Upper lobe of right lung (tissue), 1 donor: ENCODE measurements at places on chromosomes 11 and 22. TPM values are rescaled to one million over a fixed set of nuclear protein-coding genes. Genes with fewer than 3 reads are reported as not detected.

DNA sequence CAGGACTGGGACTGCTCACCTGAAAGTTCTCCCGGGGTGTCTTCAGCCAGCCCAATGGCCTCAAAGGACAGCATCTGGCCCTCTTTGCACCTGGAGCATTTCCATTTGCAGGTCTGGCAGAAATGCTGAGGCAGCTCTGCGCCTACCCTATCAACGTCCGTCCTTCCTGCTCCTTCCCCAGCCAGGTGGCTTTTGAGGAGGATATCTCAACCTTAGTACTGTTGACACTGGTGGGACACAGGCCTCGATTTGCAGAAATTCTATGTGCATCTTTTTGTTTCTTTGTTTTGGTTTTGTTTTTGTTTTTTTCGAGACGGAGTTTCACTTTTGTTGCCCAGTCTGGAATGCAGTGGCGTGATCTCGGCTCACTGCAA is 5.0 kb downstream of the MOGAT2 start:
- no peak for DNase-seq
- no peaks in the 10 kb centered on the region for H3K36me3 ChIP-seq
- no peaks in the 10 kb centered on the region for H3K27me3 ChIP-seq
- no peaks in the 10 kb centered on the region for H3K4me1 ChIP-seq

GRCh38 chr22:33325232-33326004 is 267.2 kb upstream of the SYN3 start:
- DNase-seq: no peak
- no peaks in the 10 kb centered on the region for H3K27me3 ChIP-seq
- H3K4me1 ChIP-seq: no peaks in the 10 kb centered on the region
- H3K36me3 ChIP-seq: no peaks in the 10 kb centered on the region

- H3K4me1 ChIP-seq: peaks cover 11% of the 10 kb centered on the region
- H3K27ac ChIP-seq: no peak overlapping the region
- DNase-seq: no peak
- H3K36me3 ChIP-seq: no peaks in the 10 kb centered on the region
- no peak overlapping the region for H3K4me3 ChIP-seq
Observed at GRCh38 chr11:86978247-86978646, 23.1 kb upstream of the FZD4 start.

DNA sequence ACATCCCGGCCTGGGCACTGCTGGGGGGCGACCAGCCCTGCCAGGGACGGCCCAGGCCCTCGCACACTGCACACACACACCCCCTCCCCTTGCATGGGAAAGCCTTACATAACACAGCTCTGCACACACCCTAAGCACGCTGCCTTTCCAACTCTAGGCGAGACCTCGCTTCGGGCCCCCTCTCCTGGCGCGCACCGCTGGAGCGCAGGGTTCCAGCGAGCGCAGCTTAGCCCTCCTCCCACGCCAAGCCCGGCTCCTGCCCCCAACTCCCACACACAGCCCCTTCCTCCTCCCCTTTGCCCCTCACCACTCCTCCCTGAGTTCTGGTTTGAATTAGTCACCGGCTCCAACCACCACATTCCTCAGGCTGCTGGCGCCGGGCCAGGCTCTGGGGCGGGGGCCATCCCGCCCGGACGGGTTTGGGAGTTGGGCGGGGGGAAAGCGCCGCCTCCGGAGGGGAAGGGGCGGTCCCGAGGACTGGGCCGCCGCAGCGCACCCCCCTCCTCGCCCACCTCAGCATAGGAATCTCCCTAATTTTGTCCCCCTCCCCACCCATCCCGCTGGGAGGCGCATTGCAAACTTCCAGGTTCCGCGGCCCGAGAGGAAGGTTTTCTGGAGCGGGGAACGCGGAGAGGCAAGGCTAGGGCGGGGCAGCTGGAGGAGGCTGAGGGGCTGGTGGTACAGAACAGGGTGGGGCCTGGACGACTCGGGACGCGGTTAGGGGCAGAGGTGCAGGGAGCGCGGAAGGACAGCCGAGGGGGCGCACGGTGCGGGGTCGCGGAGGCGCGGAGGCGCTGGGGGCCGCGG is 966 bp downstream of the AHNAK start:
- H3K4me3 ChIP-seq: peak overlapping the region; percentile 85
- H3K27me3 ChIP-seq: no peaks in the 10 kb centered on the region
- peaks cover 72% of the 10 kb centered on the region for H3K4me1 ChIP-seq

DNA sequence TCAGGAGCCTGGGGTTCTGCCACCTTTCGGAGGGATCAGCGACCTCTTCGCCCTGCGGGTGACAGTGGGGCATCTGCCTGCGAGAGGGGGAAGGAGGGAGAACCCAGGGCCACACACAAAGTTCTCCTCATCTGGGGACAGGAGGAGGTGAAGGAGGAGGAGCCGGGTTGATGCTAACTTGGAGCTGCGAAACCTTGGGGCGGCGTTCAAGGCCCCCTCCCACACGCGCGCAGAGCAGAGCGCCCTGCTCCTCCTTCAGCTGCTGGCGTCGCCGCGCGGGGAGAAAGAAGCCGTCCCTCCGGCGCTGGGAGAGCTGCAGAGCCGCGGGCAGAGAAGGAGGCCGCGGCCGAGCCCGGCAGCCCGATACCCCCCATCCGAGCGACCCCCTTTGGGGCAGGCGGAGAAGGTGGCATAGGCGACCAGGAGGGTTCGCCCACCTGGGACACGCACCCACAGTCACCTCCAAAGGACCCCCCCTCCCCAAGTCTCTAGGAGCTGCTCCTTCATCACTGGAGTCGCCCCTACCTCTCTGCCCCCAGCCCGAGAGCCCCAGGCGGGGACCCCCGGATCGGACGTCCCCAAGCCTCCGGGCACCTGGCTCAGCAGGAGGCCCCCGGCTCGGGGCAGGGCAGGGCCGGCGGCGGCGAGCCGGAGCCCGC is at the start of gene RASD2:
TSS of gene RASD2 (plus strand) at position 237 of the 659 bp plus-strand sequence. CDS start 5,979 bp downstream, outside the sequence.
- peaks cover 9% of the 10 kb centered on the region for H3K4me1 ChIP-seq
- H3K4me3 ChIP-seq: peak within 1 kb of the TSS; percentile 56
- H3K36me3 ChIP-seq: no peaks in the 10 kb centered on the region
- no peak for DNase-seq
- peaks cover 19% of the 10 kb centered on the region for H3K27me3 ChIP-seq

- H3K4me1 ChIP-seq: no peaks in the 10 kb centered on the region
- no peak overlapping the region for H3K4me3 ChIP-seq
- H3K36me3 ChIP-seq: no peaks in the 10 kb centered on the region
- DNase-seq: no peak
- no peak overlapping the region for H3K27ac ChIP-seq
Observed at GRCh38 chr11:11171854-11172253, 181.2 kb downstream of the CSNK2A3 start.

DNA sequence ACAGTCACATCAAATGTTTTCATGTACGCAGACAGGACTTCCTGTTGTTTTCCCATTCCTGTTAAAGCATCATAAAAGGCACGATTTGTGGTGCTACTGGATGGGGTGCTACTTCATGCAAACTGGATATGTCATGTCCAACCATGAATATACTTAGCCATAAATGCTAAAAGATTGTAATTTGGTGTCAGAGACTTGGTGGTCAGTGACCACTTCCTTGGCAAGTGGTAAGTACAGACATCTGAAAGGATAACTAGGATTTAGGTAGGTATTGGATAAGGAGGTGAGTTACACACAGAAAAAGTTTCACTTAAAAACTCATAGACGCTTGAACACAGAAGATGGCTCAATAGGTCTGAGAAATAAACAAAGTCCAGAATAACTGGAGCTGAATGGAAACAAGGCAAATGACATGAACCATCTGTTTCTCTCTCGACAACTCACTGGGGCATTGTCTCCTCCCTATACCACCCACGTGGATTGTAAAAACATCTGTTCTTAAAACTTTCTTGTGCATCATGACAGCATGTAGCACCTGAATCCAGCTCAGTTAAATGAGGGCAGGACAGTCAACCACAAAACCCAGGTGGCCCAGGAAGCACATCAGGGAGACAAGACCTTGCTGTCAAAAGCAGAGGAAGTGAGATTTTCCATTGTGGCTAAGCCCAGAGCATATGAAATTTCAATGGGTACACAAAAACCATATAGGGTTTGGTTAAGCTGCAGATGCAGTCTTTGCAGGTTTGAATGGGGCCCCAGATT is 22.1 kb upstream of the IGLL5 start:
- no peak overlapping the region for H3K4me3 ChIP-seq
- no peaks in the 10 kb centered on the region for H3K4me1 ChIP-seq
- no peaks in the 10 kb centered on the region for H3K36me3 ChIP-seq
- DNase-seq: no peak
- H3K27ac ChIP-seq: no peak overlapping the region
- H3K27me3 ChIP-seq: peaks cover 12% of the 10 kb centered on the region

GRCh38 chr22:50111056-50111455 is 21.2 kb downstream of the MOV10L1 start:
- no peak overlapping the region for H3K27ac ChIP-seq
- no peaks in the 10 kb centered on the region for H3K27me3 ChIP-seq
- H3K4me3 ChIP-seq: no peak overlapping the region
- H3K4me1 ChIP-seq: no peaks in the 10 kb centered on the region
- no peaks in the 10 kb centered on the region for H3K36me3 ChIP-seq

DNA sequence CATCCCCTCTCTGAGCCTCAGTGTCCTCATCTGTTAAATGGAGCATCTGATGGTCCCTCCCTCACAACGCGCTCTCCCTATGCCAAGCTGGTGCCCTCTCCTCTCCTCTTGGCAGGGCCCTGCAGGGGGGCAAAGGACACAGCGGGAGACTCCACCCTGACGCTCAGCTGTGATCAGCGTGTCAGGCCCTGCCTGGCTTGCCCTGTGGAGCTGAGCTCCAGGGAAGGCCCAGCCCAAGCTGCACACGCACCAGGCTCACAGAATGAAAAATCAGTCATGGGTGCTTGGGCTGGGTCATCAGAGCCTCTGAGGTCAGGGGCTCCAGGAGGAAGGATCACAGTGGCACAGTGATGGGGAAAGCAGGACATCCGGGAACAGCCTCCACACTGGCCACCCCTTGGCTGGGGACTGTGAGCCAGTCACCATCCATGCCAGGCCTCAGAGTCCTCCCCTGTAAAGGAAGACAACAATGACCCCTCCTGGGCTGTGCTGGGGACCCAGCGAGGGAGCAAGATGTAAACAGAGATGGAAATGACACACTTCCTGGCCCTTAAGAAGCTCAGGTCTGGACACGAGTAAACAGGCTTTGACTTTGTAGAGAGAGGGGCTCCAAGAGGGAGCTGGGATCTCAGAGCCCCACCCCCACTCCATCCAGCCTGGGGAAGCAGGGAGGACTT is 36.6 kb downstream of the RPL3 start:
- H3K36me3 ChIP-seq: no peaks in the 10 kb centered on the region
- no peak for DNase-seq
- peak overlapping the region; percentile 82 for H3K27ac ChIP-seq

- no peak overlapping the region for H3K4me3 ChIP-seq
- DNase-seq: no peak
- H3K36me3 ChIP-seq: no peaks in the 10 kb centered on the region
- H3K27me3 ChIP-seq: no peaks in the 10 kb centered on the region
Observed at GRCh38 chr11:27443227-27443626, 29.4 kb downstream of the LGR4 start.

DNA sequence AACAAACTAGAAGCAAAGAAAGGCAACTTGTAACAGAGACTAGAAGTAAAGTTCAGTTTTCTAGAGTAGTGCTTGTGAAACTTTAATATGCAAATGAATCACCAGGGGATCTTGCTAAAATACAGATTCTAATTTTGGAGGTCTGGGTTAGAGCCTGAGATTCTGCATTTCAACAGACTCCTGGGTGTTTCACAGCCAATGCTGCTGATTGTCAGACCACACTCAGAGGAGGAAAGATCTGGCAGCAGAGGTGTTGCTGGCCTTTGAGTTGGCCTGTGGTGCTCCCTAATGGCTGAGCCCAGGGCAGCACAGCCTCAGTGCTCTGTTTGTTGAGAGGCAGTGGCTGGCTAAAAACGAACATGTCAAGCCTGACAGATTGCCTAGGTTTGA is 5.4 kb downstream of the CRY2 start:
- peaks cover 90% of the 10 kb centered on the region for H3K4me1 ChIP-seq
- H3K36me3 ChIP-seq: peaks cover 25% of the 10 kb centered on the region
- DNase-seq: no peak
- H3K27ac ChIP-seq: no peak overlapping the region

The MUC5B gene
- 1.2 TPM for total RNA-seq

The BIRC2 gene
- total RNA-seq: 44.1 TPM

The WT1 gene
- total RNA-seq: 1.5 TPM

The HTATIP2 gene
- total RNA-seq: 59.9 TPM

The THY1 gene
- 7.8 TPM for total RNA-seq

The SGSM1 gene
- total RNA-seq: 3.8 TPM

The SF3A1 gene
- 164 TPM for total RNA-seq

The CCDC188 gene
- 1.6 TPM for total RNA-seq

The PKDREJ gene
- not detected for total RNA-seq

The ANGPTL5 gene
- total RNA-seq: 0.23 TPM
